Activated naive CD8-positive, alpha-beta T cell treated with anti-CD3 and anti-CD28 coated beads, Interleukin-2, amount 10 ng/mL, durations not matched to agents 7 days and 5 days (primary cell): ENCODE measurements at places on chromosomes 2 and 18.
A peak's percentile ranks its signal among the peaks of the same experiment; 100 is the strongest.

GRCh38 chr18:33700513-33700976 lies 122.5 kb downstream of the ASXL3 start:
- DNase-seq = no peak

- no peak for DNase-seq
These were observed 4.7 kb downstream of the SLC11A1 start for GRCh38 chr2:218386505-218387368.

- DNase-seq = no peak
These were observed 453.4 kb upstream of the SLC14A2 start for GRCh38 chr18:45161850-45162249.

DNA sequence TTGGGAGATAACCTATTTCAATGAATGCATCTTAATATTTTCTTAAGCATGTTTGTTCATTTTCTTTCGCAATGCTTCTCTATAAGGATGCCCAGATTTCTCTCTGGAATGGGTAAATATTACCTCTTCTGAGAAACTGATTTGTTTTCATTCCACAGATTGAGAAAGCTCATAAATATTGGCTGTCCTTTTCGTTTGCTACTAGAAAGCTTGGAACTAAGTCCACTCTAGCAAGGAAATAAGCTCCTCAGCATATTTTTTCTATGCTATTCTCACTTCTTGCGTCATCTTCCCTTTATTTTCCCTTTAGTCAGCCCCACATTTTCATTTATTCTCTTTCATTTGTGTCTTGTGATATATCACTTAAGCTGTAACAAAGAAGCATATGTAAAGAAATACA lies 76.3 kb downstream of the ANTXR1 start:
- no peak for DNase-seq

GRCh38 chr2:215738351-215738750 lies 275.0 kb downstream of the MREG start:
- no peak for DNase-seq

DNA sequence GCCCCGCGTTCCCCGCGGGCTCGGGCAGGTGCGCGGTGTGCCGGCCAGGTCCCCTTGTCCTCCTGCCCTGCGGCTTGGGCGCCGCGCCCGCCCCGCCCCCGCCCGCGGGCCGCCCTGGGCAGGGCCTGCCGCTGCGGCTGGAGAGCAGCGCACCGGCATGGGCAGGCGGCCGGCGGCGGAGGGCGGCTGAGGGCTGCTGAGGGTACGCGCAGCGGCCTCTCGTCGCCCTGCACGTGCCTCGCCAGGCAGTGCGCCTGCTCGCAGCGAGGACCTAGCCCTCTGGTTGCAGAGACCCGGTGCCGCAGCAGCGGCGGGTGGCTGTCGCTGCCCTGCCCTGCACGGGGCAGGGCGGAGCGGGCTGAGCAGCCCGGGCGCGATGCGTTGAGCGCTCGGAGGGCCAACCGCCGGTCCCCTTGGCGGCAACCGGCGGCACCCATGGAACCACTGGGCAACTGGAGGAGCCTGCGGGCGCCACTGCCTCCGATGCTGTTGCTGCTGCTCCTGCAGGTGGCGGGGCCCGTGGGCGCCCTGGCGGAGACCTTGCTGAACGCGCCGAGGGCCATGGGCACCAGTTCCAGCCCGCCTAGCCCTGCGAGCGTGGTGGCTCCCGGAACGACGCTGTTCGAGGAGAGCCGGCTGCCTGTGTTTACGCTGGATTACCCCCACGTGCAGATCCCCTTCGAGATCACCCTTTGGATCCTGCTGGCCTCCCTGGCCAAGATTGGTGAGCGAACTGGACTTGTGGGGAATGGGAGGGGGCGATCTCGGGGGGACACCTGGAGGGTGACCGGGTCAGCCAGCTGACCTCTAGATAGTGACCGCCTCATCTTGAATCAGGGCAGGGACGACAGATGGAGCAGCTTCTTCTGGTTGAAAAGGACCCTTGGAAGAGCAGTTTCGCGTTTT lies at the start of gene SLC9A2:
Gene SLC9A2, plus strand, starts transcription at position 140 of the 906 bp plus-strand sequence. Its CDS starts 296 bp downstream, at position 436.
- DNase-seq = peak; percentile 48

GRCh38 chr2:129464036-129464435 lies 515.4 kb upstream of the RAB6C start:
- DNase-seq = no peak

DNA sequence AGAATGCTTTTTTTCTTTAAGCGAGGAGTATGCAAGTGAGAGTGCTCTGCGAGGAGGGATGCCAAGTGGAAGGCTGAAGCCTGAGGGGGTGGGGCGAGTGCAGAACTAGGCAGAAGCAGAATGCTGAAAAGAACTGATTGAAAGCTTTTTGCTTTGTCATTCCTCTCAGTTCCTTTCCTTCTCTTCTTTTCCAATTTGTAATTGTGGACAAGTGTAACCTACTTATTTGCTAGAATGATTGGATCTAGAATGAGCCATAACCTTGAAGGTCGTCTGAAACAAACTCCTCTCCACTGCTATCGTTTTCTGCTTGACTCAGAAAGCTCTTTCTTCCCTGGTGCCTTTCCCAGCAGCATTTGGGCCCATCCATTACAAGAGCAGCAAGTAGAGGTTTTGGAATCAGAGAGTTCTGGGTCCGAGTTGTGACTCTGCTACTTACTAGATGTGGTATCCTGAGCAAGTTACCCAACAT lies 115.3 kb downstream of the METTL8 start:
- DNase-seq = no peak

DNA sequence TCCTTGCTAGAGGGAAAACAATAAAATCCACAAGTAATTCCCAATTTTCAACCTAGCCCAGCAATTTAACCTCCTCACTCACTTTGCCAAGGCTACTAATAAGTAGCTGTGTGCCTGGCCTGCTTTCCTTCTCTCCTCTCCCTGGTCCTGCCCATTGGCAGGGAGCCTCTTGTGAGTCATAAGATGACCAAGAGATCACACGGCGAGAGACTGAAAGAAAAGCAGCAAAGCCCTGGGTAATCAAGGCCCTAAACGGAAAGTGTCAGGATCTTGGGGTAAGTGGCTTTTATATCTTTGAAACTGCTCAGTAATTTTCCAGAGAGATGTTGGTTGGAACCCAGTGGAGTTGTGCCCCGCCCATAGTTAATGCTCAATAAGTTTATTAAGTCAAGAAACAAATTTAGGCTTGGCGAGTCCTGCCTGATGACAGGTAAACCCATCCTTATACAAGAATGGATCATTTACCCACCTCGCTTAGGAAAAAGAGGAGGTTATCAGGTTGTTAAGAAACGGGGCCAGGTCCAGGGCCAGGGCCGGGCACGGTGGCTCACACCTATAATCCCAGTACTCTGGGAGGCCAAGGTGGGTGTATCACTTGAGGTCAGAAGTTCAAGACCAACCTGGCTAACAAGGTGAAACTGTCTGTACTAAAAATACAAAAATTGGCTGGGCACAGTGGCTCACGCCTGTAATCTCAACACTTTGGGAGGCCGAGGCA lies 10.0 kb upstream of the ADAM17 start:
- no peak for DNase-seq

DNA sequence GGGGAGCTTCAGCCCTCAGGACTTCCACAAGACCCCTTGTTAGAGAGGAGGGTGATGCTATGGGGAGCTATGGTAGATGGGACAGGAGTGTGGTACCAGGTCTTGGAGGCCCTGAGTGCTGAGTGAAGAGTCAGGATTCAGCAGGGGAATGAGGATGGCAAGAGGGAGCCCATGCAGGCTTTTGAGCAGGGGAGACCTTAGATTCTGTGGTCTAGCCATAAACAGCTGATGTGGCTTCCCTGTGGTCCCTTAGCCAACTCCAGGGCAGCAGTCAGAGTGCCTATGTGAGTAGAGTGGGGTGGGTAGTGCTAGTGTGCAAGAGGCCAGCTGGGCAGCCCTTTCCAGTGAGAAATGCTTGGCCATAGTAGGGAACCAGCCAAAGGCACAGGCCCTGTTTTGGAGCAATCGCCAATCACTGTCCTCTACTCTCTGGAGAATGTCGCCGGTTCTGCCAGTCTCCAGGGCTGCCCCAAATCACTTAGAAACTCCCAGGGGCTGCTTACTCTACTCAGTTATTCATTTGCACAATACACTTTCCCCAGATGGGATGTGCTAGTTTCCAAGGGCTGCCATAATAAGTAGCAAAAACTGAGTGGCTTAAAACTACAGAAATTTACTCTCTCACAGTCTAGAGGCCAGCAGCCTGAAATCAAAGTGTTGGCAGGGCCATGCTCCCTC lies 310.5 kb downstream of the SMAD2 start:
- DNase-seq = no peak

DNA sequence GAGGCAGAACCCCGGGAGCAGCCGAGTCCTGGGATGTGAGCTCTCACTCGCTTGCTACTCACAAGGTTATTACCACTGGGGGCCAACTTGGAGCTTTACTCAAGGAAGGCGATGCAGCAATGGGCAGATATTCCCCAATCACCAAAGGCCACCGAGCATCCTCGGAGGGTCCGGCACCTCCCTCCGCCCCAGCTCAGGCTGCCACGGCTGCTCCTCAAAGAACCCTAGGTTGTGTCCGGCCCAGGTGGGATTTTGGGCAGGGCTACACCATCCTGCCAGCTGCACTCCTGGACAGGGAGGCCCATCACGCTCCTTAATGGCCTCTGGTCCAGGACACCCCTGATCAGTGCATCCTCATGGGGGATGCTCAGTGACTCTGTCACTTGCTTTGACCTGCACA lies 24.8 kb downstream of the FBLN7 start:
- no peak for DNase-seq

- no peak for DNase-seq
These were observed 51.4 kb upstream of the RIOK3 start for GRCh38 chr18:23401400-23402347.

DNA sequence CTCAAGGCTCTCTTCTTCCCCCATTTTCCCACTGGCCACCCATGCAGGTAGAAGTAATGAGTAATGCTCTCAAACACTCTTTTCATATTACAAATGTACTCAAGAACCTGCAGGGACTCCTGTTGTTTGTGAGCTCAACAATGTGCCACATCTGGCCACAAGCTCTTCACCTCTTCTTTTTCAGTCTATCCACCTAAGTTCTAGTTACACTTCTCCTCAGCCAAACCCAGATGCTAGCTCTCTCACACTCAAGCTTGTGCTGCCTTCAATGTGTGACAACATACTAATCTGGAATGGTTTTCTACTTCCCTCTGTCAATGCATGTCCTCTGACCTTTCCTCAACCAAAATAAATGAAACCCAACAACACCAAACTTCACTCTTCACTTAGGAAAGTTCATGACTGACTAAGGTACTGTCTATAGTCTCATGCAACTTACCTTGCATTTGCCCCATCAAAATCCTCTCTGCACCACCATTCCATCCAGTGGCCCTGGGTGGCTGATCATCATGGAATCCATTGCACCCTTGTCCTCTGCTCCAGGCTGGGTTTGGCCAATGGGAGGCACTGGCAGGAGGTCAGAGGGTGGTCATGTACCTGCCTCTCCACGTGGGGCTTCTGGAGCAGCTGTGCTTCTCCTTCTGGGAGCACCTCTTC lies 5.3 kb upstream of the IL18R1 start:
- DNase-seq = no peak

DNA sequence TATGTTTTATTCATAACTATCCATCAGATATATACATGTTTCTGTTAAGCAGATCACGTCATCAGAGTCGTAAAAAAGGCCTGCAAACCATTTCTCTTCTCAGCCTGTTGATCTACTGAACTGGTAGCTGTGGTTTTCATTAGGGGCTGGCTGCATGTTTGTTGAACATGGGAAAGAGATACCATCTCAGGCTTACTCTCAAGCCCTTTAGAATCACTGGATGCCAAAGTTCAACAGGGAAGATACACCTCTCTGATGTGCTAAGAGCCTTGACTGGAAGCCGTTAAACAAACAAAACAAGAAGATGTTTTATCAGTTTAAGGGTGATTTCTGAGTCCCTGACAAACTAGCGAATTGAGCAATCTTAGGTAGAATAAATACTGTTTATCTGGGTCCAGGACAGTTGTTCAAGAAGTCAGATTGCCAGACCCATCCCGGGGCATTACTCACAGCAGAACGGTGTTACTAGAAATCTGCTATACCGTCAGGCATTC lies 94.5 kb upstream of the LMAN1 start:
- no peak for DNase-seq

DNA sequence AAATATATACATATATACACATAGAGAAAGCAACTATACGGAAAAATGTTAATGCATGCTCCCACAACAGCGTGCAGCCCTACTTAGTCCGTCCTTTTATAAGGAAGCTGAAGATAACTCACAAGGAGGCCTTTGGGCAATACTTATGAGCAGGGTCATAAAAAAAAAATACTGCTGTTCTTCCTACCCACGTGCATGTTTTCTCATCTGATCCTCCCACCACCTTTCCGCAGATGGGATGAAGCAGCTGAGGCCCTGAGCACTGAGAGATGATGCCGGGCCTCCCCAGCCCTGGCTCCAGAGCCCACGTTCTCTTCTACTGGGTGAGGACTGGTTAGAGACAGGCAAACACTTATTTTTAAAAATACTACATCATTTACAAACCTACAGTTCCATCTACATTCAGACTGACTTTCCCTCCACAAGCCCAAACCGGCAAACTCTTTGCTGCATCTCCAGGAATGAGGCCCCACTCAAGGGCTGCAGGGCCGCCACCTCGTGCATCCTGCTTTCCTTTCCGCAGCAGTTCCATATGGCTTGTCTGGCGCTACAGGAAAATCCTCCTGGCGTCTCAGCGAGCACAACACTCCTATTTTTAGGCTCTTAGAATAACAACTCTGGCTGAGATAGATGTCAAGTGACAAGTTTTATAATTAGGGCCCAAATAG lies 41.6 kb downstream of the TBC1D8 start:
- no peak for DNase-seq
